Aorta (tissue), 5 donors: ENCODE measurements at places on chromosomes 7 and 10. TPM values are rescaled to one million over a fixed set of nuclear protein-coding genes. Genes with fewer than 3 reads are reported as not detected.

DNA sequence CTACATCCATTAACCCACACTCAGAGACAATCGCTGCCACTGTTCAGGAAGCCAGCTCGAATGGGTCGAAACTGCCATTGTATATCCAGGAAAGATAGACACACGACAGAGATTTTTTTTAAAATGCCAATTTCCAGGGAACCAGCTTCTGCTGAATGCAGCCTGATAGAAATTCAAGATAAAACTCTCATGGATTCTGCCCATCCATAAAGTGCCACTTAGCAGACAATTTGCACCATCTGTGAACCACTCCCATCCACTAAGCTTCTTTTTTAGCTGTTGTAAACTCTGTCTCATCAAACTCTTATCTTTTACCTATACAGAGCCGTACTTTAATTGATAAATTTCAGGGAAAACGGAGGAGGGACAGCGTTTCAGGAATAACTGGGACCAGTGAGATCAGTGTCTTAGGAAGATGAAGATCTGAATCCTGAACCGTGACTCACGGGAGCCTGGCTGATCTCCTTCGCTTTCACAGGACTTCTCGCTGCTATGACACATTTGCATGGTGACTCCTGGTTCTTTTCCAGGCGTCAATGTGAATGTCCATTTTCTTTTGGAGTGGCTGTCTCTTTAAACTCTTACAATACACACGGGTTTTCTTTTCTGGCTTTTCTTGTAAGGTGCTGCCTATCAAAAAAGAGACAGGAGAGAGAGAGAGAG lies 103.4 kb downstream of the FAM204A start:
- no peak for DNase-seq
- H3K27ac ChIP-seq, result no peak overlapping the region
- no peaks in the 10 kb centered on the region for H3K4me1 ChIP-seq
- H3K27me3 ChIP-seq, result peaks cover 2% of the 10 kb centered on the region

GRCh38 chr10:58331646-58332045 lies 3.2 kb upstream of the UBE2D1 start:
- no peak overlapping the region for H3K27ac ChIP-seq
- no peaks in the 10 kb centered on the region for H3K4me1 ChIP-seq
- no peak for DNase-seq
- no peaks in the 10 kb centered on the region for H3K36me3 ChIP-seq

DNA sequence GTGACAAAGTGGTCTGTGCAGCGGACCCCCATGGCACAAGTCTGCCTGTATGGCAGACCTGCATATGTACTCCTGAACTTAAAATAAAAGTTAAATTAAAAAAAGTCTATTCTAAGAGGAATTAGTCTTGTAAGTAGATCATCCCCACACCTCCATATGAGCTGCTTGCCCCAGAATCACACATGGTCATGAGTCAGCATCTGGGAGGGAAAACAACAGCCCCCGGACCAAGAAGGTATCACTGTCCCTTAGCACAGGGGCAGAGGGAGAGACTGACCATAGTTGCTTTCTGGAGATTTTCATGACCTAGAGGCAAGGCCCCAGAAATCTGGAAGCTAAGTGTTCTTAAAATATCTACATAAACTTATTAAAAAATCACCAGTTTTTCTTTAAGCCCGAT lies 86.6 kb upstream of the PDK4 start:
- H3K4me1 ChIP-seq, result no peaks in the 10 kb centered on the region
- no peak overlapping the region for H3K4me3 ChIP-seq
- H3K36me3 ChIP-seq, result no peaks in the 10 kb centered on the region
- DNase-seq, result no peak
- no peak overlapping the region for H3K27ac ChIP-seq
- no peaks in the 10 kb centered on the region for H3K27me3 ChIP-seq

DNA sequence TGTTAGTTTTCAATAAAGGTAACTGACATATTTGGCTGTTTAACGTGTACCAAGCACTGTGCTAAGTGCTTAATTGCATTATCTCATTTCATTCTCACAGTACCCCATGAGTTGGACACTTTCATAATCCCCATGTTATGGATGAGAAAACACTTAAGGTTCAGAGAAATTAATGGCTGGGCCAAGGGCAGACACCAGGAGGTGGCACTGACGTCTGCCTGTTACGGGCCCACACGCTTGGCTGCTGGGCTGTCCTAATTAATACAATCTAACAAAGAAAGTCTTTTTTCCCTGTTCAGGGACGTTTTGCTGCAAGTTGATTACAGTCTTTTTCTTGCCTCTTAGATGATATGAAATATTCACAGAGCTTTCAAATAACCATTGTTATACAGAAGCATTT lies 16.1 kb downstream of the DYDC2 start:
- no peak overlapping the region for H3K27ac ChIP-seq
- DNase-seq, result no peak
- H3K4me3 ChIP-seq, result no peak overlapping the region
- no peaks in the 10 kb centered on the region for H3K27me3 ChIP-seq
- no peaks in the 10 kb centered on the region for H3K36me3 ChIP-seq
- no peaks in the 10 kb centered on the region for H3K4me1 ChIP-seq

GRCh38 chr7:78234634-78235033 lies 436.1 kb downstream of the PHTF2 start:
- H3K36me3 ChIP-seq, result no peaks in the 10 kb centered on the region
- H3K27me3 ChIP-seq, result no peaks in the 10 kb centered on the region
- H3K27ac ChIP-seq, result no peak overlapping the region
- no peak overlapping the region for H3K4me3 ChIP-seq

DNA sequence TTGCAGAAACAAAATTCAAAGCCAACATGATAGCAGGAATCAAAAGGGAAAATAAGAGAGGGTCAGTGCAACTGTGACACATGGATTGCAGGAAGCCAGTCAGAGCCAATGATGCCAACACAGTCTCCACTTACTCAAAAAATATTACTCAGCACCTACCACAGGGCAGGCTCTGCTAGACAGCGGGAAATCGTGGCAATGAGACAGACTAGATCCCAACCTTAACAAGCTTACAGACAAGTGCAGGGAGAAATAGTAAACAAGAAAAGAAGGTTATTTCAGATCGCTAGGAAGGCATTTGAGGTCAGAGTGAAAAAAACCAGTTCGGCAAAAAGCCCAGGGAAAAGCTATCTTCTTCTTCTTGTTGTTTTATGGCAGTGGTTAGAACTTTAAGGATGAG lies 45.2 kb upstream of the NPFFR1 start:
- H3K4me3 ChIP-seq, result no peak overlapping the region
- H3K27ac ChIP-seq, result no peak overlapping the region
- no peaks in the 10 kb centered on the region for H3K36me3 ChIP-seq

GRCh38 chr7:106757846-106758245 lies 96.9 kb upstream of the CCDC71L start:
- no peak overlapping the region for H3K27ac ChIP-seq
- peak; percentile 80 for DNase-seq
- H3K4me3 ChIP-seq, result no peak overlapping the region
- H3K36me3 ChIP-seq, result no peaks in the 10 kb centered on the region
- no peaks in the 10 kb centered on the region for H3K27me3 ChIP-seq

- no peak overlapping the region for H3K27ac ChIP-seq
- H3K36me3 ChIP-seq, result peaks cover 5% of the 10 kb centered on the region
- no peaks in the 10 kb centered on the region for H3K4me1 ChIP-seq
- DNase-seq, result no peak
- H3K27me3 ChIP-seq, result no peaks in the 10 kb centered on the region
Measured at GRCh38 chr10:12214093-12214492, 18.1 kb downstream of the CDC123 start.

GRCh38 chr7:154425271-154425670 lies 373.1 kb downstream of the DPP6 start:
- H3K36me3 ChIP-seq, result no peaks in the 10 kb centered on the region
- no peak overlapping the region for H3K4me3 ChIP-seq
- H3K27ac ChIP-seq, result no peak overlapping the region
- H3K27me3 ChIP-seq, result no peaks in the 10 kb centered on the region
- no peaks in the 10 kb centered on the region for H3K4me1 ChIP-seq
- DNase-seq, result no peak

DNA sequence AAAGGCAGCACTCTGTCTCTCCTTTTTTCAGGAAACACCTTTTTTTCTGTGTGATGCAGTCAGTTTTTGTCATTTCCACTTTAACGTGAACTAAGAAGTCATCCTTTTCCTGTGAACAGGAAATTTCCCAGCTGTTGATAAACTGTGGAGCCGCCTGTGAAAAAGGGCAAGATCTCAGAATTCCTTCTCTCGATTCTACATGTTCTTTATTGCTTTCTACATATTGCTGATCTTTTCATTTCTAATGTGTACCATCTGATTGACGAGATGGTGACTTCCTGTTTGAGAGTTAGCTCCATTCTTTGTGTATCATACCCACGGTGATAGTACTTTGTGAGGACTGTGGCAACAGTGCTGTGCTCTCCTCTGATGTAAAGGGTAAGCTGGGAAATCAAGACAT lies 50.4 kb downstream of the ADD3 start:
- no peaks in the 10 kb centered on the region for H3K36me3 ChIP-seq
- peaks cover 14% of the 10 kb centered on the region for H3K4me1 ChIP-seq
- no peaks in the 10 kb centered on the region for H3K27me3 ChIP-seq
- no peak overlapping the region for H3K4me3 ChIP-seq

- no peaks in the 10 kb centered on the region for H3K27me3 ChIP-seq
- no peak for DNase-seq
- no peak overlapping the region for H3K27ac ChIP-seq
- no peaks in the 10 kb centered on the region for H3K36me3 ChIP-seq
- H3K4me1 ChIP-seq, result no peaks in the 10 kb centered on the region
Measured at GRCh38 chr10:99266383-99266782, 30.7 kb upstream of the HPSE2 start.

DNA sequence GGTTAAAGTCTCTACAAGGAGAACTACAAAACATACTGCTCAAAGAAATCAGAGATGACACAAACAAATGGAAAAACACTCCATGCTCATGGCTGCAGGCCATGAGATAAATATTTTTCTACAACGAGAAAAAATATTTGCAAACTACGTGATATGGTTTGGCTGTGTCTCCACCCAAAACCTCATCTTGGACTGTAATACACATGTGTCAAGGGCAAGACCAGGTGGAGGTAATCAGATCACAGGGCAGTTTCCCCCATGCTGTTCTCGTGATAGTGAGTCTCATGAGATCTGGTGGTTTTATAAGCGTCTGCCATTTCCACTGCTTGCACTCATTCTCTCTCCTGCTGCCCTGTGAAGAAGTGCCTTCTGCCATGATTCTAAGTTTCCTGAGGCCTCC lies 57.8 kb downstream of the COA1 start:
- no peaks in the 10 kb centered on the region for H3K27me3 ChIP-seq
- no peak overlapping the region for H3K27ac ChIP-seq
- H3K36me3 ChIP-seq, result no peaks in the 10 kb centered on the region

- H3K4me1 ChIP-seq, result no peaks in the 10 kb centered on the region
- H3K4me3 ChIP-seq, result no peak overlapping the region
- peak; percentile 35 for DNase-seq
- H3K36me3 ChIP-seq, result no peaks in the 10 kb centered on the region
- H3K27ac ChIP-seq, result peak overlapping the region; percentile 94
Measured at GRCh38 chr10:71837098-71837827, 13.8 kb downstream of the PSAP start.

DNA sequence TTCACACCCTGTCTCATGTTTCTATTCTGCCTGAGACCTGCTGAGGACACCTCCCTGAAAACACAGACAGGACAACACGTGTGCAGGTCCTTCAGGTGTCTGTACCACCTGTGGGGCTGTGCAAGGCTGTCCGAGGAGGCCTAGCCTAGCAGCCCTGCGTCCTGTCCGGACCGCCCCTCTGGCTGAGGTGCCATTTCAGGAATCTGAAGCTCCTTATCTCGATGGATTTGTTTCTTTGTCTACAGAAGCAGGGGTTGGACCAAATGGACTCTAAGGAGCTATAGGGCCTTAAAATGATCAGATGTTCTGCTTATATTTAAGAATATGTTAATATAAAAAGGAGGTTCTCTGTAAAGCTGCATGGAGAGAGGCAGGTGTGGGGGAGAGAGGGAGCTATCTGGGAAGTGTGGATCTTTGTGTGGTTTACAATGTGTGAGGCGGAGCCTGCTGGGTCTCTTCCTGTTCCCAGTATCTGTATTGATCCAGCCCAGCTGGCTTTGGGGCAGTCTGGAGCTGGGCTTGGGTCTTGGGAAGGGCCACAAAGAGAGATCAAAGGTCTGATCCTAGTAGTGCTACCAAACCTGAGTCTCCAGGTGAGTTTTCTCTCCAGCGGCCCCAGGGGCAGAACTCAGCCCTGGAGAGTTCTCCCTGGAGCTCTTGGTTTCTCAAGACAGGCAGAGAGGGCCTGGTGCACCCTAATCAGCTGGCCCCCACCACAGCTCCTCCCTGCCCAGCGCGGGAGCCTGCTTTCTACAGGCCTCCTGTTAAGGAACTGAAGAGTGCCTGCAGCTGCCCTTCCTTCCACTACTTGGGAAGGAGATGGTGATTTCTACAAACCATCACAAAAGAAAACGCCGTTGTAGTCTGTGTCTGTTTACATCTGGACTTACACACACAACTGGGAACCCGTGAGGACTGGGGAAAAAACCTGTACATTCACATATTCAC lies 3.4 kb upstream of the MNX1 start:
- no peaks in the 10 kb centered on the region for H3K27me3 ChIP-seq
- no peak for DNase-seq
- H3K4me1 ChIP-seq, result no peaks in the 10 kb centered on the region
- H3K4me3 ChIP-seq, result no peak overlapping the region
- H3K36me3 ChIP-seq, result no peaks in the 10 kb centered on the region

DNA sequence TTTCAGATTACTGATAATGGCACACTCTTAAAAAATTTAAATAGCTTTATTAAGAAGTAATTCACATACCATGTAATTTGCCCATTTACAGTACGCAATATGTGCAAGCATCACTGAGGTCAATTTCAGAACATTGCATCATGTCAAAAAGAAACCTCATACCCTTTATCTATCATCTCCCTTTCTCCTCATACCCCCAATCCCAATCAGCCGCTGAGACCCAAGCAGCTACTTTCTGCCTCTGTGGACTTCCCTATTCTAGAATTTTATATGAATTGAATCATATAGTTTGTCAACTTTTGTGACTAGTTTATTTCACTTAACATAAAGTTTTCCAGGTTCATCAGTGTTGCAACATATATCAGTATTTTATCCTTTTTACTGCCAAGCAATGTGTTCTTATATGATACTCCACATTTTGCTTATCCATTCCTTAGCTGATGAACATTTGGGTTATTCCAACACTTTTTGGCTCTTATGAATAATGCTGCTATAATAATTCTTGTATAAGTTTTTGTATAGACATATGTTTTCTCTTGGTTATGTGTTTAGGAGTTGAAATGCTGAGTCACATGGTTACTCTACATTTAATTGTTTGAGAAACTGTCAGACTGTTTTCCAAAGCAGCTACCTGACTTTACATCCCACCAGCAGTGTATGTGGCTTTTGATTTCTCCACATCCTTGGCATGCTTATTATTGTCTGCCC lies 26.9 kb upstream of the TPK1 start:
- H3K4me1 ChIP-seq, result no peaks in the 10 kb centered on the region
- H3K27me3 ChIP-seq, result no peaks in the 10 kb centered on the region
- H3K4me3 ChIP-seq, result no peak overlapping the region
- no peak for DNase-seq

The FFAR4 gene
- 0.12 TPM for total RNA-seq

The UTF1 gene
- total RNA-seq, result not detected

The ZNF467 gene
- total RNA-seq, result 18.5 TPM

The ETV1 gene
- total RNA-seq, result 15.1 TPM

The CACNB2 gene
- total RNA-seq, result 14.6 TPM

The OR13A1 gene
- not detected for total RNA-seq

The FKBP6 gene
- not detected for total RNA-seq

The ST8SIA6 gene
- 2.9 TPM for total RNA-seq

The RTKN2 gene
- 0.29 TPM for total RNA-seq
